ENCODE measurements at places on chromosomes 6 and 20.

- no peak for DNase-seq
Measured at GRCh38 chr6:53646606-53647005, 18.9 kb downstream of the KLHL31 start.

- no peak for DNase-seq
Measured at GRCh38 chr20:44405257-44405656, 49.8 kb downstream of the HNF4A start.

DNA sequence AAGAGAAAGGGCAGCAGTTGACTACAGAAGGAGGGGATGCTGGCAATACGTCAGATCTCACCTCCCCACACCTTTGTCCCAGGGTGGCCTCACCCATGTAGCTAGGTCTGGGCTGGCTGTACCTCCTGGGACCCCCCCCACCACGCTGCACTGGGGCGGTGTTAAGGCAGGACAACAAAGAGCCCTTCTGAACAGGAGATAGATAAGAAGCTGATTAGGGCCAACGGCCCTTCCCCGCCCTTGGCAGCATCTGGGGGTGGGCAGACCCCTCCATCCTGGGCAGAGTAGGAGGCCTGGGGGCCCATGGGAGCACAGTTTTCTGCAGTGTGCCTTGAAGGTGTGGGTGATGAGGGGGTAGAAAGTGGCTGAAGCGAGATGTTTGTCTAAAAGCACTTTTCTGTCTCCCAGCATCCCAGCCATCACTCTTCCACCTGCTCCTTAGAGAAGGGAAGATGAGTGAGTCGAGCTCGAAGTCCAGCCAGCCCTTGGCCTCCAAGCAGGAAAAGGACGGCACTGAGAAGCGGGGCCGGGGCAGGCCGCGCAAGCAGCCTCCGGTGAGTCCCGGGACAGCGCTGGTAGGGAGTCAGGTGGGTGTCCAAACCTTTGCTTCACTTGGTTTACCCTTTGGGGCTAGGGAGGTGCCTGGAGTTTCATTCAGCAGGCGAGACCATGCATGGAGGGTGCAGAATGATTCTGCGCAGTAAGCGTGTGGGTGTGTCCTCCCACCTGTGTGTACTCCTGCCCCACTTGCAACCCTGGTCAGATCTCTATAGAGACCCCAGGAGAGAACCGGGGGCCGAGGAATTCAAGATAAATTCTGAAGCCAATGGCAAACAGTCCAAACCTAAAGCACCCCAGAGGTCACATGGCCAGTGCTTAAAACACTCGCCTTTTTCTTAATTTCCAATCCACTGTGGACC is 3.9 kb downstream of the HMGA1 start:
- DNase-seq, result no peak

DNA sequence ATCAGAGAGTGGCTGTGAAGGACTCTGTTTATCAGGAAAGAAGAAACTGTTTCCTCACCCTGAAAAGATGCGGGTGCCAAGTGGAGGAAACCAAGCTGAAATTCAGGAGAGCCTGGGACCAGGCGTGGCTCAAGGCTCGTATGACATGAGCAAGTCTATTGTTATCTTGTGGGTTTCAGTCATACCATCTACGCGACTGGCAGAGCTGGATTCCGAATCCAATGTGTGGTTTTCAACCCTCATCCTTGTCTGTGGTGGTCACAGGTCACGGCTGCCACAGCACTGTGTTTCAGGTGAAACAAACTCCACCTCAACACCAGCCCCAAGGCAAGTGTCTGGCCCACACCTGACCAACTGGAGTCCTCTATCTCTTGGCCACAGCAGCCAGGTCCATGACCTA is 9.1 kb downstream of the MC3R start:
- DNase-seq, result no peak

DNA sequence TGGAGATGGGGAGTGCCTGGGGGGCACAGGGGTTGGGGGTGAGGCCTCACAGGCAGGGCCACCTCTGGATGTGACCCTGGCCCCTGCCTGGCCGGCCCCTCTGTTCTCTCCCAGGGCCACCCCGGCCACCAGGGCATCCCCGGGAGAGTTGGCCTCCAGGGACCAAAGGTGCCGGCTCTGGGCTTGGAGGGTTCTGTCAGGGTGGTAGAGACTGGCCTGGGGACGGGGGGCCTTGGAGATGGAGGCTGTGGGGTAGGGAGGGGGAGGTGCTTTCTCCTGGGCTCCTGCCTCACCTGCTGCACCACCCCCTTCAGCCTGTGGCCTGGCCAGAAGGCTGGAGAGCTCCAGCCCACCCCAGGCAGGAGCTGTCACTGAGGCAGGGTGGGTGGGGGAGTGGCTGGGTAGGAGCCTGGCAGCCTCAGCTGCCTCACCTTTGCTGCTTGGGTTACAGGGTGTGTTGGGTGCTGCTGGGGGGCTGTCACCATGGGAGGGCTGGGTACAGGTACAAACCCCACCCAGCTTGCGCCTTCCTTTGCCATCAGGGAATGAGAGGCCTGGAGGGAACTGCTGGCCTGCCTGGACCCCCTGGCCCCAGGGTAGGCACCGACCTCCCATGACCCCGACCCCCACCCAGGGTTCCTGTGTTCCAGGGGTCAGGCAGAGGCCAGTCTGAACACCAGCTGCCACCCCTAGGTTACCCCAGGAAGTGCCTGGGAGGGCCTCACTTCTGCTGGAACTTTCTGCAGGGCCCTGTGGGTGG is 32.7 kb downstream of the COL20A1 start:
- no peak for DNase-seq

DNA sequence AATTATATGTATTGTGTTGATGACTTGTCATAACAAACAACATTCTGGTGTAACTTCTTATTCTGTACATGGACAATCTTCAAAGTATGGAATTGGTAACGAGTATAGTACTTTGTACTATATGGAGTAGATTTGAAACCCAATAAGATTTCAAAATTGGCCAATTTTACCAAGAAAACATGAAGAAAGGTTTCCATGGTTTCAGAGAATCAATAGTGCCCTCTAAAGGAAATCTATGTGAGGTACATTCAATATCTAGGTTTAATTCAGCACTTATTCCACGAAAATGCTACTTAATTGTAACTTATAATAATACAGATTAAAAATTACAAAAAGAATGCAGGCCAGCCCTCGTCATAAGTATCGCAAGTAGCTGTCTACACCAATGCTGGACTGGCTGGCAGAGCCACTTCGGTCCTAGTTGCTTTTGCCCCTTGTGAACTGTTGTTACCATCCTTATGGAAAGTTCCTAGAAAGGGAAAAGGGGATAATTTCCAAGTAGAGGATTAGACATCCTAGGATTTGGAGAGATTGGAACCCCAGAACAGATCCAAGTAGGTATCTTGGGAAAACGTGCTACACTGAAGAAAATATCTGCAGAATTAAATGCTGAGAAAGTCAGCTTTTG is 70.9 kb downstream of the LCA5 start:
- no peak for DNase-seq

Measured in esophagus squamous epithelium (tissue), 5 donors.